ENCODE measurements at places on chromosomes 7 and 10. TPM values are rescaled to one million over a fixed set of nuclear protein-coding genes. Genes with fewer than 3 reads are reported as not detected.

The SUFU gene
- total RNA-seq = 2.8 TPM

DNA sequence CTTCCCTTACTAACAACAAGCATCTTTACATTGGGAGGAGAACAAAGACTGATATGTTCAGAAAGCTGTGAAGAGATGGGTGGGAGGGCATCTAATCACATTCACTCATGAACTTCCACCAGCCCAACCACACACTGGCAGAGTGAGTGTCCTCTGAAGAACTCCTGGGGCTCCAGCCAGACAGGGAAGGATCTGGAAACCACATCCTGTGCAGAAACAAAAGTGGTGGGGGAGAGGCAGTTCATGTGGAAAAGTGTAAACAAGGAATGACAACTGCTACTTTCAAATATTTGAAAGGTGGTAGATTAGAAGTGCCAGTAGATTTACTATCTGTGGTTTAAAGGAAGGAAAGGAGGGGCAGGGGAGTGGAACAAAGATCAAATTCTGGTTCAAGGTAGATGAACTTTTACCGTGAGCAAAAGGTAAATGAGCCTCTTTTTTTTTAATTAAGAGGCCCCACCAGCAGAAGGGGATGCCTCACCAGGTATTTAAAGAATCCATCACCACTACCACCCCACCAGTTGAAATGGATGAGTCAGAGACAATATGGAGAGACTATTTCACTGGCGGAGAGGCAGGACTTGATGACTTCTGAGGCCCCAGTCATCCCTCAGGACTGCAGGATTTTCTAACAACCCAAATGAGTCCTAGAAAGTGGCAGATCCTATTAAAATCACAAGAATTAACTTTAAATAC lies 34.5 kb downstream of the GOT1 start:
- peak; percentile 94 for DNase-seq

GRCh38 chr10:110649347-110650264 lies 5.5 kb downstream of the RBM20 start:
- DNase-seq = peak; percentile 35

The C10orf90 gene
- total RNA-seq = 0.19 TPM

DNA sequence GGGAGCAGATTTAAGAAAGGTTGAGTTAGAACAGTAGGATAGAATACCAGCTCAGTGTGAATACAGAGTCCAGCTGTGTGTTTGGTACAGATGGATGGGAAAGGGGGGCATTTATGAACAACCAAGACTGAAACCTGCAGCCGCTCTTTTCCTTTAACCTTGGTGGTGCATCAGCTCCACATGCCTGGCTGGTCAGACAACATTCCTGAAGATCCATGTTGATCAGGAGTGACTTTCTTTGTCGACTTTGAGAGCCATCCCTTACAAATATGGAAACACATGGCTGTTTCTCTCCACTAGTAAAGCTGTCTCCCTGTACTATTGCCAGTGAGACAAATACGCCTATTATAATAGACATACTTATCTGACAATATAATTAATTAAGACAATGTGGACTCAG lies 476.5 kb upstream of the IGFBP3 start:
- DNase-seq = no peak

DNA sequence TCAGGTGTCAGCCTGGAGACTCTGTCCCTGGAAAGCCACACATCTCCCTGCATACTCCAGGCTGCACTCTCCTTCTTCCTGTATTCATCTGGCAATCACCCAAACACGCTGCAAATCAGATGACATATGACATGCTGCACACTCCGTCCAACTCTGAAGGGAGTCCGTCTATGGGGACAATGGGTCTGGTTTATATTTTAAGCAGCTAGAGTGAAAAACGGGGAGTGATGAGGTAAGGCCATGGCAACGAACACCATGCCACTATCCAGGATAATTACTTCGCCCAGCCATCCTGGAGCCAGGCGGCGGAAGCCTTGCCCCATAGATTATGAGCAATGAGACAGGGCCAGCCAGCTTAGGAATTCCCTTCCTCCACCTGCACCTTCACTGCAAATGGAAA lies 140.1 kb downstream of the PLXNA4 start:
- DNase-seq = no peak

GRCh38 chr7:131726031-131726430 lies 169.6 kb upstream of the PODXL start:
- no peak for DNase-seq

GRCh38 chr7:89845952-89846351 lies 308.3 kb upstream of the STEAP1 start:
- no peak for DNase-seq

DNA sequence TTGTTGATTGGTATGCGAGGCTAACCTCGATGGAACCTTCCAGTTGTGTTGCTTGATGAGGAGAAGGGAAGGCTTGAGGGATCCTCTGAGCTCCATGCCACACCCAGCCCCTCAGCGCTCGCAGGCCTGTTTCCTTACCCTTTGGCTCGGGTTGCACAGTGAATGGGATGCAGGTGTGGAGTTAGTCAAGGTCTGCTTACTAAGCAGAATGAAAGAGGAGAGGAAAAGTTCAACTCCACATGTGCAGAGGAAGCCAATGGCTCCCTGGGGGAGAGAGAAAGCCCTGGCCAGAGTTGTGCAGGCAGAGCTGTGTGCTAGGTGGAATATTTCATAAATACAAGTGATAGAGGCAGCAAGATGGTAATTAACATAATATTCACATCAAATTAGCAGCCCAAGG lies 85.5 kb downstream of the JCAD start:
- DNase-seq = no peak

GRCh38 chr10:112960151-112960681 lies 10.2 kb downstream of the TCF7L2 start:
- no peak for DNase-seq

DNA sequence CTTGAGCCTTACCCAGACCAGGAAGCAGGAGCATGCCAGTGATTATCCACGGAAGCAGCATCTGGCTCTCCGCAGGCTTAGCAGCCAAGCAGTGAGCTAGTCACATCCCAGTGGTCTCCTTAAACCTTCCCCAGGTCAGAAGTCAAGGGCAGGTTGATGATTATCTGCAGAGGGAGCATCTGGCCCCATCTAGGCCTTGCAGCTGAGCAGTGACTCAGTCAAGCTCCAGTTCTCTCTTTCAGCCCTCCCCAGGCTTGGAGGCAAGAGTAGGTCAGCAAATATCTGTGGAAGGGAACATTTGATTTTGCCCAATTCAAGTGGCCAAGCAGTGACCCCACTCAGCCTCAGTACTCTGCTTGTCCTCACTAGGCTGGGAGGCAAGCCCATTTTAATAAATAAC lies 61.6 kb downstream of the ANKRD7 start:
- DNase-seq = no peak

The IMPDH1 gene
- total RNA-seq = 56.6 TPM

The ITPRIP gene
- total RNA-seq = 1.3 TPM

The AKR1C8 gene
- 0.12 TPM for total RNA-seq

GRCh38 chr10:4488904-4489303 lies 337.1 kb upstream of the AKR1E2 start:
- no peak for DNase-seq

DNA sequence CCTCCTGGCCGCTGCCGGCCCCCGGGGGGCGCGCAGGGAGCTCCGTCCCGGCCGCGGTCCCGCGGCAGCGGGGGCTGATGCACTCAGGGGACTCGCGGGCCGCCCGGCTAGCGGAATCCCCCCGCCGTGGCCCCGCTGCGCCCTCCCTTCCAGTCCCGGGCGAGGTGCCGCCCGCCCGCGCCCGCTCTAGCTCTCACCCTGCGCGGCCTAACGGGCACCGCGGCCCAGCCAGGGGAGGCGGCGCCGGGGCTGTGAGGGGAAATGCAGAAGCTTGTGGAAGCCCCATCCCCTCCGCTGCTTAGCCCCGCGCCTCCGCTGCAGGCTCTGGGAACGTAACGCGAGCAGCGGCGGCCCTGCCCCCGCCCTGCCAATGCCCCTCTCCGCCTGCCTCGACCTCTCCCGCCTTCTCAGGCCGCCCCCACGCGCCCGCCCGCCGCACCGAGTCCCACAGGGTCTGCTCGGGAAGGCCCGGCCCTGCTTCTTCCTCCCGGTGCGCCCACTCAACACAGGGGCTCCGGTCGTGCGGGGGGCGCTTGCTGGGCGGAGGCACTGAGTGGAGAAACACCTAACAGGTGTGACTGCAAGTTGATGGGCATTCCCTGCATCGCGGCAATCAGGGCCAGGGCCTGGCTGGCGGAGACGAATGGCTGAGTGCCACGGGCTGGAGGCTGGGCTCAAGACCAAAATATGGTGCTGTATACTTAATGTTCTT lies 384 bp upstream of the TMEM229A start:
- no peak for DNase-seq

- DNase-seq = no peak
Observed at GRCh38 chr10:80077869-80078447, 507 bp upstream of the TMEM254 start.

DNA sequence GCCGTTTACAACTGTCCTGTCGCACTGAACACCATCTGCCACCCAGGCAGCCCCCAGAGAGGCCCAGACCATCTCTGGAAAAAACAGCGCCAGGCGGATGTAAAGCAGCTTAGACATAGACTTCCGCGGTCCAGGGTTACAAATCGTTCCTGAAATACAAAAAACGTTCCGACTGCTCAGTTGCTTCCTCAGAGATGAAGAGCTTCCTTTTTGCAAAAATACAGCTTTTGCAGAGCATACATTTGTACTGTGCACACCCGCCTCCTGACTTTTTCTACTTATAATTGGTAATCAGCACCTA lies 11.4 kb downstream of the DAGLB start:
- DNase-seq = no peak

GRCh38 chr10:92756201-92757065 lies 66.7 kb downstream of the HHEX start:
- peak; percentile 19 for DNase-seq

DNA sequence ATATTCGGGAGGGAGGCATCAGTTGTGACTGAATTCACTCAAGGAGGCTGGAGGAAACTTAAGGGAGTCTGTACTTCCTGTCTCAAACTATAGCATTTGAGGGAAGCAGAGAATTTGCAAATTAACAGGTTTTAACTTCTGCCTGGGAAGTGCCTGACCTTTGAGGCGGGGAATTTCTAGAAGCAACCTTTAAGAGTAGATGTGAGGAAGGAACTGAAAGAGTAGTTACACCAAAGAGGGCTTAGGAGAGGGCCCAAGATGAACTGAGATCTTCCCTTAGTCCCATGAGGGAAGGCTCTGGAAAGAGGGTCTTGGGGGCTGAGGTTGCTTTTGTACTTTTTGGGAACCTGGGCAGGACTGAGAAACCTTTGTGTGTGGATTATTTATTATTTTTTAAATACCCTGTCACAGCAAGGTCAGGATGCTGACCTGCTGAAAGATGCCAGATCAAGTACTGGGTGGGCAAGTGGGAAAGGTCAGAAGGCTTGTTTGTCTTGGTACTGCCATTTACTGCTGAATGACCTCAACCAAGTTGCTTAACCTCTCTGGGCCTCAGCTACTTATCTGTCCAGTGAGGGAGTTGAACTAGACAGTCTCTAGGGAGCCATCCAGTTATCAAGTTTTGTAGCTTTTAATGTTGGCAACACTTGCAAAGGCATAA lies 2.4 kb downstream of the GPR158 start:
- no peak for DNase-seq

- DNase-seq = no peak
Observed at GRCh38 chr10:59702347-59702746, 7.3 kb downstream of the SLC16A9 start.

GRCh38 chr10:7261351-7261750 lies 149.5 kb downstream of the SFMBT2 start:
- DNase-seq = no peak

GRCh38 chr10:57785068-57785467 lies 482.6 kb downstream of the IPMK start:
- no peak for DNase-seq

The TAS2R39 gene
- not detected for total RNA-seq

- no peak for DNase-seq
Observed at GRCh38 chr10:62805231-62806099, 945 bp downstream of the ADO start.

The ZC3HAV1L gene
- 0.29 TPM for total RNA-seq

The TBXAS1 gene
- total RNA-seq = 14.5 TPM

DNA sequence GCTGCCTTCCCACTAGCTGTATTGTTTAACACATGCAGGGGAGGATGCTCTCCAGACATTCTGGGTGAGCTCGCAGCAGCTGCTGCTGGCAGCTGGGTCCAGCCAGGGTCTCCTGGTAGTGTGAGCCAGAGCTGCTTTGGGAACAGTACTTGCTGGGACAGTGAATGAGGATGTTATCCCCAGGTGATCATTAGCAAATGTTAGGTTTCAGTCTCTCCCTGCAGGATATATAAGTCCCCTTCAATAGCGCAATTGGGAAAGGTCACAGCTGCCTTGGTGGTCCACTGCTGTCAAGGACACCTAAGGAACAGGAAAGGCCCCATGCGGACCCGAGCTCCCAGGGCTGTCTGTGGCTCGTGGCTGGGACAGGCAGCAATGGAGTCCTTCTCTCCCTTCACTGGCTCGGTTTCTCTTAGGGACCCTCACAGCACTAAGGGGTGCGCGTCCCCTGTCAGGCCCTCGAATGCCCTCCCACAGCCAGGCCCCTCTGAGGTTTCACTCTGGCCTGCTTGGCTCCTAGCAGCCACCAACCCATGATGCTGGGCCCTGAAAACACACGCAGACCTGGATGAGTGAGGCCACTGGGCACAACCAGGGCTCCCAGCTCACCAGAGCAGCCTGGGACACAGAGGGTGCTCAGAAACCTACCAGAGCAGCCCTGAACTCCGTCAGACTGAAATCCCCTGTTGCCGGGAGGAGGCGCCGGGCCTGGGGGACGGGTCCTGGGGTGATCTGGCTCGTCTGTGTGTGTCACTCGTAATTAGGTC lies 173.0 kb upstream of the LANCL2 start:
- DNase-seq = no peak

DNA sequence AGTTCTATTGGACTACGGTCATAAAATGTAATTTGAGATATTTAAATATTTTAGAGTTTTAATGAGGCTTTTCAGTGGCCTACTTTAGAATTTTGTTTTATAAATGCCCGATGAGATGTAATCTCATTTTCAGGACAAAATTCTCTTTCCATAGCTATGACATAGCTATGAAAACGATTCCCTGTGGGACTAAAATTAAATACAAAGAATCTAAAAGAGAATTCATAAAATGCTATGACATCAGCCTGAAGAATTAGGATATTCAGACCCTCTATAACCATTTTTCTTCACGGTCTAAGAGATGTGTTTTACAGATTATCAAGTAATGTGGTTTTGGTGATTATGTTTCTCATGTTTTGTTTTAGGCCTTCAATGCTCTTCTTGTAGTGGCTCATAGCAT lies 48.2 kb upstream of the ODAD2 start:
- DNase-seq = no peak

DNA sequence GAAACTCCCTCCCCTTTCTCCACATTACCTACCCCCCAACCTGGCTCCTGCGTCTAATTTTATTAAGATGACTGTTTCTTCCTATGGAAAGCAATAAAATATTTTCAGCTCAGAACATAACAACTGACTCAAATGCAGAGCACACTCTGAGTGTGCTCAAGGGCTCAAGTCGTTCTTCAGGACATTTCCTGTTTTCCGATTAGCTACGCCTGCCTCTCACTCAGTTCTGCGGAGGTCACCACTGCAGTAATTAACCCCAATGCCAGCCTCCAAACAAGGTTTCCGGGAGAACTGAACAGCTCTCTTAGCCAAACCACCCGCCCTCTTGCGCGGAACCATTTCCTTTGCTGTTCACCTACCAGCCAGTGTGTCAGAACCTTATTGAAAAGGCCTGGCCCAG lies 19.3 kb downstream of the MYOF start:
- DNase-seq = peak; percentile 60

The MYL7 gene
- not detected for total RNA-seq

- DNase-seq = no peak
Observed at GRCh38 chr7:44537442-44537841, 3.7 kb downstream of the NPC1L1 start.

All from H4 (cell line).